ENCODE measurements at places on chromosomes 1 and 21. TPM values are rescaled to one million over a fixed set of nuclear protein-coding genes. Genes with fewer than 3 reads are reported as not detected.

The KCNA2 gene
- total RNA-seq = 0.33 TPM

The SH2D2A gene
- 4.6 TPM for total RNA-seq

DNA sequence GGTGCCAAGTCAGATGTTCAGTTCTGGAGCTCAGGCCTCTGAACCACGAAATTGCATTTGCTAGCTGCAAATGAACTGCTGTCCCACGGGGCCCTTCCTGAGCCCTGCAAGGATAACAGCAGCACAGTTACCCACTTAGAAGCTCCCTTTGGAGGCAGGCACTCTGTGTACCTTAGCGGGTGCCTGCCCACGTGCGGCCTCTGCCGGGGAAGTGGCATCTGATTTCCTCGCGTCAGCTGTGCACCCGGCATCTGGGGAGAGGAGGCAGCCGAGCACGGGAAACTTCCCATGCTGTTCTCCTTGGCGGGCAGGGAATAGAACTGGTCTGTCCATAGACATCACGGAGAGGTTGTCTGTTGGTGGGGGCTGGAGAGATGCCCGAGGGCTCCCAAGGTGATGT is 148.0 kb upstream of the C1orf174 start:
- H3K4me1 ChIP-seq = no peaks in the 10 kb centered on the region
- H3K36me3 ChIP-seq = no peaks in the 10 kb centered on the region
- H3K4me3 ChIP-seq = no peak overlapping the region
- H3K27me3 ChIP-seq = peaks cover 28% of the 10 kb centered on the region
- no peak overlapping the region for H3K27ac ChIP-seq
- no peak for DNase-seq

DNA sequence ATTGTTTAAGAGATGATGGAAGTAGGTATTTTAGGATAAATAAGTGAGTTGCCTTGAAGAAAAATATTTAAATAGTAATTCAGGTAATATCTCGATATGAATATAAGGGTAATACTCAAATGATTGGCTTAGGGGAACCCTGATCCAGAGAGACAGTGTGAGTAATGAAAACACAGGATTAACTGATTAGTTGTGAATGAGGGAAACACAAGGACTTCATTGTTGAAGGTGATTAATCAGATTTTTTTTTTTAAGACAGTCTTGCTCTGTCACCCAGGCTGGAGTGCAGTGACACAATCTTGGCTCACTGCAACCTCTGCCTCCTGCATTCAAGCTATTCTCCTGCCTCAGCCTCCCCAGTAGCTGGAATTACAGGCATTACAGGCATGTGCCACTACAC is 12.7 kb downstream of the SLC25A33 start:
- H3K36me3 ChIP-seq = no peaks in the 10 kb centered on the region
- no peak overlapping the region for H3K27ac ChIP-seq
- H3K4me1 ChIP-seq = no peaks in the 10 kb centered on the region
- H3K4me3 ChIP-seq = no peak overlapping the region

The CGN gene
- 13.4 TPM for total RNA-seq

Data from breast epithelium (tissue), 4 donors.